EH (cell line): ENCODE measurements at places on chromosomes 4 and X.
A peak's percentile ranks its signal among the peaks of the same experiment; 100 is the strongest.

DNA sequence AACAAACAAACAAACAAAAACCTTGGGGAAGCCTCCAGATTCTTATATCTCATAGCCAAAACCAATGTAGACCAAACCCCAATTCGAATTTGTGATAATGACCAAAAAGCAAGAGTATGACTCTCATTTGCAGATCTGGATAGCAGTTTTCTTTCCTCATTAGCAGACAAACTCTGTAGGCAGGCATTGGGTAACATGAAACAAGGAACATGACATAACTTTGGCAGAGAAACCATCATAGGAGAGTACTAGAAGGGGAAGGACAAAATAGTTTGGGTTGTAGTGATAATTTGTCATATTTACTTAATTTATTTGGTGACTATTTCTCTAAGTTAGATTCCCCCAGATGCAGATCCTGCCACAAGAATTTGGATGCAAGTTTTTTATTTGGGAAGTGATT lies 187.8 kb downstream of the MID1IP1 start:
- DNase-seq = no peak

DNA sequence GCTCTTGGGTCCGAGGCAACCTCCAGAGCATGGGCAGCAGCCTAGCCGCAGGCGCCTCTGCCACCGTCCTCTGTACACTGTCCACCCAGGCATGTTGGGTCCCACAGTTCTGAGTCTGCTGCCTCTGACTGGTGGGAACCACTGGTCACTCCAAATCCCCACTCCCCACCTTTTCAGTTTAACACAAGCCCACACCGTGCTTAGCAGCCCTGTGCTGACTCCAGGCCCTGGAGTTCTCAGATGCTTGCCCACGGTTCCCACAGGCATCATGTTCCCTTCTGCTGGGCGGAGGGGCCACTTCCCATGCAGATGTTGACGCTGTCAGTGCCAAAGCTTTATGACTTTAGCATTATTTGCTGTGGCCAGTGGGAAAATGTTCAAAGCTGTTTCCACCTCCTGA lies 104.5 kb downstream of the SCD5 start:
- DNase-seq = no peak

DNA sequence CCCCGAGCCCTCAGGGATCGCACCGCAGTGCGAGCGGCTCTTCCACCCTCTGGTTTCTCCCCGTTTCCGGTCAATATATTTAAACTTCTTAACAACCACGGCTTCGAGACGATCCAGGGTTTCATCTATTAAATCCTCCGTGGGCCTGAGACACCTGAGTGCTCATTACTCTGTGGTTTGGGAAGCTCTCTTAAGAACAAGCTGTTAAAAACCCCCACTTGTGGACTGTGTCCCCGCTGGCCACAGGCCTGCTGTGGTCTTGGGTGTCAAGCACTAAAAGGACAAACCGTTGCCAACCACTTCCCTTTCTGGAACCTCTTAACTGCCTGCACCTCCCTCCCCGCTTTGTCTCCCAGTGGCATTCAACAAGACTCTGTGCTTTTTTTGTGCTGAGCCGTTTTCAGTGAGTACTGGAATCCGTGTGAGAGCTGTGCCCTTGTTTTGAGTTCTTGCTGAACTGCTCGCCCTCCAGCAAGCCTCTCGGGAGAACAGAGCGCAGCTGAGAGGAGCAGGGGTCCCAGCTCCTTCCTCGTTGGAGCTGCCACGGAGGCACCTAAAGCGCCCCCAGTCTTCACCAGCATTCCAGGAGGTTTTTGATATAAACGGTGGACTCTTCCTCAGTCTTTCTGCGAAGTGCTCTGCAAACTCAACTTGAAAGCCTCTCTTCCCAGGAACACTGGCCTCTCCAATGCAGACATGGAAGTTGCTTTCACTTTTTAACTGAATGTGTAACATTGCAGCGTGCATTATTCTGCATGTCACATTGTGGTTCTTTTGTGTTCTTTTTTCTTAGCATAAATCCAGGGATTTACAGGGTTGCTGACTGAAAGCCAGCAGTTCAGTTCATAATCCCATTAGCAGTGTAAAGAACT lies 691 bp upstream of the IGFBP7 start:
- peak; percentile 87 for DNase-seq

GRCh38 chr4:110632506-110633357 lies 9.9 kb upstream of the PITX2 start:
- DNase-seq = no peak

DNA sequence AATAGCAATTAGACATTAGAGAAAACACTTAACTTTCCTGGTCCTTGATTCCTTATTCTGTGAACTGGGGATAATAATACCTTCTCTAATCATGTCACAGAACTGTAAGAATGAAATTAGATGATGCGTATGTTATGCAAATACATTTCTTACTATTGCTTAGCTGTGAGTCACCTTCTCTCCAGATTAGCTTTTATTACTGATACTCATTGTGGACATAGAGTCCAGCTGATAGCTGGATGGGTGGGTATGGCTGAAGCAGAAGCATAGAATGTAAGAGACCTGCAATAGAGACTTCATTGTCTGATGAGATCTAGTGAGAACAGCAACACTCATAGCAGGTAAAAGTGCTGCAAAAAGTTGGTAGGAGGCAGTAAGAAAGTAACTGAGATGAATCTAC lies 437.2 kb upstream of the ZFP42 start:
- no peak for DNase-seq

DNA sequence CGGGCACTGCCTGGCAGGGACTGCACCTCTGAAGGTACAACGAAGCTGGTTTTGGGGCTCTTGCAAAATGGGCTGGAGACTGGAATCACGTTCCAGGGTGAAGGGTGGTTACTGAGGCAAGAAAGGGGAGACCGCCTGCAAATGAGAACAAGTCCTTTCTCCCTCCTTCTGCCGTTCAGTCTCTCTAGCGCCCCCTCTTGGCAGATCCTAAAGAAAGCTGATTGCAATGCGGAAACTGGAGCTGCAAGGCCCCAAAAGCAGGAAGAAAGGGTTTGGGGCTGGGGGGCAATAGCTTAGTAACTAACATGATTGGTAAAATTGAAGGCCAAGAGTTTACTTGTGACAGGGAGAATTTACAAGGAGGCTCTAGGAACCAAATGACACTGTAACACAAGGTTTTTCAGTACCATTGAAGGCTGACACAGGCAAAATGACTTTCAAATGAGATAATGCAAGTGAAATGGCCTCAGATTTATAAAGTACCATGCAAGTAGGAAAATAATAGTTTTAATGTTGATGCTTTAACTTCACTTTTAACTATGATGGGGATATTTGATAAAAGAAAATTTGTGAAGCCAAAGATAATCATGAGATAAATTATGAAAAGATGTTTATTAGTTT lies 222.7 kb upstream of the HAND2 start:
- DNase-seq = peak; percentile 45
